ENCODE measurements at places on chromosomes 11 and 22. TPM values are rescaled to one million over a fixed set of nuclear protein-coding genes. Genes with fewer than 3 reads are reported as not detected.
A peak's percentile ranks its signal among the peaks of the same experiment; 100 is the strongest.

- no peak for DNase-seq
Observed at GRCh38 chr11:42972741-42973140, 339.1 kb upstream of the API5 start.

GRCh38 chr11:61904539-61905048 is 12.8 kb downstream of the RAB3IL1 start:
- no peak for DNase-seq

DNA sequence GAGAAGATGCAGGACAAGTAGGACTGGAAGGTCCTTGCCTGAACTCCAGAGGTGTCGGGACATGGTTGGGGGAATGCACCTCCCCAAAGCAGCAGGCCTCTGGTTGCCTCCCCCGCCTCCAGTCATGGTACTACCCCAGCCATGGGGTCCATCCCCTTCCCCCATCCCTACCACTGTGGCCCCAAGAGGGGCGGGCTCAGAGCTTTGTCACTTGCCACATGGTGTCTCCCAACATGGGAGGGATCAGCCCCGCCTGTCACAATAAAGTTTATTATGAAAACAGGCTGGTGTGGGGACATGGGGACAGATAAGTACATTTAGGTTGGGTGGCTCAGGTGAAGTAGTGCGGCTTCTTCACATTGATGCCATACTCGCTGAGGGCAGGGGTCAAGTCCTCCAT is 1.4 kb downstream of the TAF10 start:
- DNase-seq, result no peak

- DNase-seq, result no peak
Observed at GRCh38 chr11:117771197-117771596, 25.8 kb downstream of the DSCAML1 start.

- DNase-seq, result no peak
Observed at GRCh38 chr22:47663615-47664605, 901.5 kb downstream of the TBC1D22A start.

- DNase-seq, result no peak
Observed at GRCh38 chr22:36385491-36386350, 2.0 kb downstream of the MYH9 start.

- DNase-seq, result no peak
Observed at GRCh38 chr11:26330262-26330661, 1.7 kb upstream of the ANO3 start.

DNA sequence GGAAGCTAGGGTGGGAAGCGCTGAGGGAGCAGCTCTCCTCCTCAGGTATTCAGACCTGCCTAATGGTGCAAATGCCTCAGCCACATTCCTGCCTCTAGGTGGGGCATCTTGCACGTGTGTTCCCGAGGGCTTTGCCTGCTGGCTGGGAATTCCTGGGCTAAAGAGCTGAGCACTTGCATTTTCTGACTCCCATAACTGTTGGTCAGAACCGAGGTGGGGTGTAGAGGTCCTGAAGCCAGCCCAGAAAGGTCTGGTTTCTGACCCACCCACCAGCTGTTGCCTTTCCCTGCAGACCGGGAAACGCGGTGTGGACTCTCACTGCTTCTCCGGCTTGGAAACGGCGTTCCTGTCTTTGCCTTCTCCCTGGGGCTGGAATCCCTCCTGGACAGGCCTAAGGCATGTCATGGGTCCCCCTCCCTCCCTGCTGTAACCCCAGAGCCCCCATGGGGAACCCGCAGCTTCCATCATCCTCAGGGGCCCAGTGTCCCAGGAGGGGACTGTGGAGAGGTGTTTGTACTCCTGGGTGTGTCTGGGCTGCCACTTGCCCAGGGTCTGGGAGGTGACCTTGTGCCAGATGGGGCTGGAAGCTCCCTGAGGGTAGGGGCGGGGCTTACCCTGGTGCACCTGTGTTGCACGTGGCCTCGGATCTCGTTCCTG is 24.0 kb upstream of the SMIM38 start:
- peak; percentile 47 for DNase-seq

DNA sequence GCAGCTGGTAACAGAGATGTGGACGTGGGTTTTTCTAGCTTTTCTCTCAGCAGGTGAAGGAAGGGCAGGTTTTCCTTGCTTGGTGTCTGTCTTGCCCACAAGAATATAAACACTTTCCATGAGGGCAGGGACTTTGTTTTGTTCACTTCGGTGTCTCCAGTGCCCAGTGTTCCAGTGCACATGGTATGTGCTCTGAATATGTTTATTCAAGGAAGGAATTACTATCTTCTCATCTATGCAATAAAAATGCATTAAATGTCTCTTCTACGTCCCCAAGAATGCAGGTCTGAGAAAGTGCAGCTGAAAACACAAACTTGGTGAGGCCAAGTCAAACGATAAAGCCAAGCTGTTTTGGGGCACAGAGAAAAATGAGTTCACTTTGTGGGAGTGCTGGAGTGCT is 56.3 kb upstream of the PLET1 start:
- no peak for DNase-seq

DNA sequence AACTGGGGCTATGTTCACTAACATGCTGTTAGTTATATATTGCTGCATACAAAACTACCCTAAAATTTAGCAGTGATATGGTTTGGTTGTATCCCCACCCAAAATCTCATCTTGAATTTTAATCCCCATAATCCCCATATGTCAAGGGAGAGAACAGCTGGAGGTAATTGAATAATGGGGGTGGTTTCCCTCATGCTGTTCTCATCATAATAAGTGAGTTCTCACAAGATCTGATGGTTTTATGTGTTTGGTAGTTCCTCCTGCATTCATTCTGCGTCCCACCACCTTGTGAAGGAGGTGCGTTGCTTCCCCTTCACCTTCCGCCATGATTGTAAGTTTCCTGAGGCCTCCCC is 10.0 kb upstream of the PATL1 start:
- no peak for DNase-seq

DNA sequence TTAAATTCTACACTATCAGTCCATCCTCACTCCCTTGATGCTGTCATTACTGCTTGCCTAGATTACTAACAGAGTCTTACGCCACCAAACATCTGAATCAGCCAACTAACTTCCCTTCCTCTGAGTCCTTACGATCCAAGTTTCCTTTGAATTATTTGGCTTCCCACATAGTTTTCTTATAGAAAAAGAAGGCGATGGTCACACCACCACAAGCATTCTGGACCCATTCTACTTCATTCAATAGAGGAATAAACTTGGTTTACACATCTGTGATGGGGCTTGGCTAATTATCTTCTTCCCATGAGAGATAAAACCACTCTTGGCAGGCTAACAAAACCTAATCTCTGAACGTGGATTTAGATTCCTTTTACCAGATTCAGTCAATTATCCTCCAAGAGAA is 35.0 kb downstream of the INTS4 start:
- DNase-seq, result no peak

PYGM gene
- total RNA-seq, result not detected

FREY1 gene
- total RNA-seq, result not detected

NAALADL1 gene
- total RNA-seq, result 2.8 TPM

OR8D1 gene
- not detected for total RNA-seq

CARD16 gene
- 54.7 TPM for total RNA-seq

SMC1B gene
- total RNA-seq, result not detected

Data from glomerular endothelial cell (primary cell).